ENCODE measurements at places on chromosomes 2 and 18. TPM values are rescaled to one million over a fixed set of nuclear protein-coding genes. Genes with fewer than 3 reads are reported as not detected.

ZNF396 gene
- total RNA-seq: 0.85 TPM

TRPM8 gene
- 1.4 TPM for total RNA-seq

PCARE gene
- total RNA-seq: not detected

ALK gene
- 0.35 TPM for total RNA-seq

DYNAP gene
- 1.0 TPM for total RNA-seq

CNGA3 gene
- not detected for total RNA-seq

SYT4 gene
- 10.4 TPM for total RNA-seq

NCKAP1 gene
- 179 TPM for total RNA-seq

STK39 gene
- total RNA-seq: 16.9 TPM

- peaks cover 8% of the 10 kb centered on the region for H3K4me1 ChIP-seq
- peak overlapping the region; percentile 93 for H3K4me3 ChIP-seq
- no peak for DNase-seq
- no peak overlapping the region for H3K27ac ChIP-seq
- no peaks in the 10 kb centered on the region for H3K27me3 ChIP-seq
Observed at GRCh38 chr18:79681484-79682387, 2.1 kb downstream of the CTDP1 start.

DNA sequence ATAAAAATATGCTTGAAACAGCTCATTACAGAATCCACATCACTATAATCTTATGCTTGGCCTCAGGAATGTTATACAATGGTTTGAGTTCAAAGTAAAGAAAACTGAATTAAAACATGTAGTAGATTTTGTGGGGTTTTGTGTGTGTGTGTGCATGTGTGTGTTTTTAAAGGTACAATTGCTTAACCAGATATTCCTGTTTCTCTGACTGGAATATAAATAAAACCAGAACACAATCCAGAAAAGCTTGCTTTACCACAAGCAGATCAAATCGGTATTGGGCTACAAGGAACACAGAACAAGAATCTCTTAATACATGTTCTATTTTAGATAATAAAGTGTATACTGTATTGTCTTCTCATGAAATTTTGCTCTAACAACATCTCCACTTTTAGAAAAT lies 110.0 kb downstream of the TMEM247 start:
- no peak for DNase-seq
- no peaks in the 10 kb centered on the region for H3K4me1 ChIP-seq
- no peaks in the 10 kb centered on the region for H3K36me3 ChIP-seq
- H3K4me3 ChIP-seq: no peak overlapping the region
- no peaks in the 10 kb centered on the region for H3K27me3 ChIP-seq

DNA sequence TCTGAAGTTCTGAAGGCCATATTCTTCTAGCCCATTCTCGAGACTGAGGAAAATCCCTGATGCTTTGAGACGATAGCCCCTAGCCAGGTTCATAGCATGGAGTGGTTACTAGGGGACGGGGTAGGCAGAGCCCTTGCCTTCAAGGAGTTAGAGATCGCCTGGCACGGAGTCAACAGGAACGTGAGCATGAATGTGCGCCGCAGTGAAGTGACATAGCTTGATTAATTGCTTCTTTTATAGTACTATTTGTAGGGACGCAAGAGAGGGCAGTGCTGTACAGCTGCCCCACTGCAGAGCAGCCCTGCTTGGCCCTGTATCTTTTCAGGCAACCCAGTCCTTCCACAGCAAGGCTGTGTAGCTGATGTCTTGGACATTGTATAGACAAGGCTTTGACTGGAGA lies 26.2 kb downstream of the HRH4 start:
- H3K36me3 ChIP-seq: no peaks in the 10 kb centered on the region
- H3K4me3 ChIP-seq: no peak overlapping the region
- H3K4me1 ChIP-seq: no peaks in the 10 kb centered on the region
- H3K27me3 ChIP-seq: no peaks in the 10 kb centered on the region

GRCh38 chr2:207565736-207566500 lies 36.2 kb downstream of the CREB1 start:
- H3K4me3 ChIP-seq: no peak overlapping the region
- no peaks in the 10 kb centered on the region for H3K27me3 ChIP-seq
- no peak for DNase-seq
- 0 out of 2 replicates have a peak, but pooled peaks cover 6% of the 10 kb centered on the region for H3K4me1 ChIP-seq
- H3K36me3 ChIP-seq: peaks cover 52% of the 10 kb centered on the region

- no peaks in the 10 kb centered on the region for H3K27me3 ChIP-seq
- DNase-seq: no peak
- H3K36me3 ChIP-seq: peaks cover 7% of the 10 kb centered on the region
- H3K27ac ChIP-seq: no peak overlapping the region
- H3K4me3 ChIP-seq: no peak overlapping the region
- H3K4me1 ChIP-seq: no peaks in the 10 kb centered on the region
Observed at GRCh38 chr2:20200697-20201555, 24.0 kb downstream of the SDC1 start.

DNA sequence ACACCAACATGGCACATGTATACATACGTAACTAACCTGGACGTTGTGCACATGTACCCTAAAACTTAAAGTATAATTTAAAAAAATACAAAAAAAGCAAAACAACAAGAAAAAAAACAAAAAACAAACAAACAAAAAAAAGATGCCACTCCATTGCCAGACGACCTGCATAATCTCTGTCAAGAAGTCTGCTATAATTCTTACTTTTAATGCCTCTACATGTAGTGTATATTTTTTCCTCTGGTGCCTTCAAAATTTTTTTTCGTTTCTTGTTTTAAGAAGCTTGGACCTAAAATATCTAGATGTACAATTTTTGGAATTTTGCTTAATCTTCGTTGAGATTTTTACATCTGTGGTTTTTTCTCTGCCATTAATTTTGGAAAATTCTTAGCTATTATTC lies 235.6 kb upstream of the ZNF521 start:
- no peak overlapping the region for H3K4me3 ChIP-seq
- no peaks in the 10 kb centered on the region for H3K27me3 ChIP-seq
- no peak overlapping the region for H3K27ac ChIP-seq
- H3K36me3 ChIP-seq: no peaks in the 10 kb centered on the region
- peak; percentile 15 for DNase-seq

DNA sequence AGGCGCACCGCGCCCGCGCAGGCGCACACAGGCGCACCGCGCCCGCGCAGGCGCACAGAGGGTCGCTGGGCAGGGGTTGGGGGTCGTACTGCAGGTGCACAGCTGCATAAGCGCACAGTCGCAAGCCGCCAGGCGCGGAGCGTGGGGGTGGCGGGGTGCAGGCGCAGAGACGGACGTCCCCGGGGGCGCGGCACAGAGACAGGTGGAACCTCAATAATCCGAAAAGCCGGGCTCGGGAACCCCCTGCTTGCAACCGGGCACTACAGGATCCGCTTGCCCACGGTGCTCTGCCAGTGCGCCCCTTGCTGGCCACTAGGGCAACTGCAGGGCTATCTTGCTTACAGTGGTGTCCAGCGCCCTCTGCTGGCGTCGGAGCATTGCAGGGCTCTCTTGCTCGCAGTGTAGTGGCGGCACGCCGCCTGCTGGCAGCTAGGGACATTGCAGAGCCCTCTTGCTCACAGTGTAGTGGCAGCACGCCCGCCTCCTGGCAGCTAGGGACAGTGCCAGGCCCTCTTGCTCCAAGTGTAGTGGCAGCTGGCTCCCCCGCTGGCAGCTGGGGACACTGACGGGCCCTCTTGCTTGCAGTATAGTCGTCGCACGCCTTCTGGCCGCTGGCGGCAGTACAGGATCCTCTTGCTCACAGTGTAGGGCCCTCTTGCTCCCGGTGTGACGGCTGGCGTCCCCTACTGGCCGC lies 34.9 kb downstream of the FAM110C start:
- no peak overlapping the region for H3K27ac ChIP-seq
- H3K4me3 ChIP-seq: peak overlapping the region; percentile 51
- peak; percentile 95 for DNase-seq
- no peaks in the 10 kb centered on the region for H3K36me3 ChIP-seq
- H3K27me3 ChIP-seq: no peaks in the 10 kb centered on the region
- H3K4me1 ChIP-seq: no peaks in the 10 kb centered on the region

DNA sequence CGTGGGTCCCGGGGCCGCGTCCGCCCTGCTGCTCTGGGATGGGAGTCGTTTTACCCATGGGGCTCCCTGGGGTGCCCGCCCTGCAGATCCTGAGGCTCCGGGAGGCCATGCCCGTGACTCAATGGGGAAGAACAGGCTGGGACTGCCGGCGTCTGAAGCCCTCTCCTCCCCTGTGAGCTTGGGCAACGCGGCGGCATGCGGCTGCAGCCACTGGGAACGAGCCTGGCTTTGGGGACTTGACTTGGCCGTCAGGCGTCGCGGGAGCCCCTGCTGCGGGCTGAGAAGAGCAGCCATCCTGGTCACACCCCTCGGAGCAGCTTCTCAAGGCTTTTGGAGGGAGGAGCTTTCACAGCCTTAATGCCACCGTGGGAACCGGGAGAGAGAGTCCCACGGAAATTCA lies 126.9 kb upstream of the CTDP1 start:
- H3K27ac ChIP-seq: no peak overlapping the region
- no peak for DNase-seq
- H3K4me3 ChIP-seq: no peak overlapping the region
- H3K27me3 ChIP-seq: no peaks in the 10 kb centered on the region

DNA sequence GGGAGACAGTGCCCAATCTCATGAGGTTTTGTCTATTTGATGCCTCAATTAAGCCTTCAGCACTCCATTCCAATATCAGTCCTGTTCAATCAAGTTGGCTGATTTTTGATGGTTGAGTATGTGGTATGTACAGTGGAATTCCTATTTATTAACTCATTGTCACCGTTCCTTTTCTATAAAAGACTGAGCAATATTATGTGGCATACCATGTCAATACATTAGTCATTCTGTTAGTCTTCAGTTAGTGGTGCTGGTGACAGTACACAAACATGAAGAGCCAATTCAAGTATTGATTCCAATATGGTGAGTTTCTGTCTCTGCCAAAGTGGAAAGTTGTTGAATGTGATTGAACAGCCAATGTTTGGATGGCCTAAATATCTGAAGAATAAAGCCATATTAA lies 1343.9 kb downstream of the SUCLG1 start:
- no peaks in the 10 kb centered on the region for H3K27me3 ChIP-seq
- H3K36me3 ChIP-seq: peaks cover 5% of the 10 kb centered on the region
- H3K4me1 ChIP-seq: no peaks in the 10 kb centered on the region
- DNase-seq: no peak

DNA sequence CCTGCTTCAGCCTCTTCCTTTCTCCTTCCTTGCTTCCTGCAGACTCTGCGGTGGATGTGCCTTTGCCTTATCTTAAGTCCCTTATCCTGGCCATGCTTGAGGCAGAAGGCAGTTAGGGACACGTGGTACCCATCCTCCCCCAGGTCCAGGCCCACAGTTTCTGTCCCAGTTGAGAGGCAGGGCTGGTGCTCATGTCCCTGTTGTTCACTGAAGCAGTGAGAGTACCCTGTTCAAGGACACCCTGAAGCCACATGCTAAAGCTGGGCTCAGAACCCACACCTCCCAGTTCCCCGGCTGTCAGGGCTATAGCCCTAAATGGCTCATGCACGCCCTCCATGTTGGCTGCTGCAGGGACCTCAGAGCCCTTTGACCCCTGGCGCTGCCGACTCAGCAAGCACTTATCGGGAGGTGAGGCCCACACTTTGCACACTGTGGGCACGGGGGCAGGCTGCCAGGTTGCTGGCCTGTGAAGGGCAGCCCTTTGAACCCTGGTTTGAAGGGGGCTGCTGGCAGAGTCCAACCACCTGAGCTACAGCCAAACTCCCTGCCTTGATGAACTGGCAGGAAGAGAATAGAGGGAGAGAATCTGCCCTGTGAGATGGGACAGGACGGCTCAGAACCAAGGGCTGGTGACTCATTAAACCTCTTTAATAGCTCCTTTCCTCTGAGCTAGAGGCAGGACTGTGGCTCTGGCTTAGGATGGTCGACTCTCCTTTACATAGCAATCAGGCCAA lies 6.3 kb downstream of the KHK start:
- H3K4me3 ChIP-seq: no peak overlapping the region
- no peak overlapping the region for H3K27ac ChIP-seq
- H3K27me3 ChIP-seq: no peaks in the 10 kb centered on the region
- peaks cover 4% of the 10 kb centered on the region for H3K4me1 ChIP-seq
- no peaks in the 10 kb centered on the region for H3K36me3 ChIP-seq

GRCh38 chr2:72330652-72331051 lies 183.0 kb upstream of the CYP26B1 start:
- H3K4me3 ChIP-seq: no peak overlapping the region
- no peak for DNase-seq
- H3K27ac ChIP-seq: no peak overlapping the region
- H3K27me3 ChIP-seq: no peaks in the 10 kb centered on the region
- H3K36me3 ChIP-seq: no peaks in the 10 kb centered on the region

- H3K36me3 ChIP-seq: peaks cover 27% of the 10 kb centered on the region
- DNase-seq: peak; percentile 89
- no peak overlapping the region for H3K4me3 ChIP-seq
- no peaks in the 10 kb centered on the region for H3K4me1 ChIP-seq
Observed at GRCh38 chr2:11446733-11447248, 19.2 kb downstream of the E2F6 start.

DNA sequence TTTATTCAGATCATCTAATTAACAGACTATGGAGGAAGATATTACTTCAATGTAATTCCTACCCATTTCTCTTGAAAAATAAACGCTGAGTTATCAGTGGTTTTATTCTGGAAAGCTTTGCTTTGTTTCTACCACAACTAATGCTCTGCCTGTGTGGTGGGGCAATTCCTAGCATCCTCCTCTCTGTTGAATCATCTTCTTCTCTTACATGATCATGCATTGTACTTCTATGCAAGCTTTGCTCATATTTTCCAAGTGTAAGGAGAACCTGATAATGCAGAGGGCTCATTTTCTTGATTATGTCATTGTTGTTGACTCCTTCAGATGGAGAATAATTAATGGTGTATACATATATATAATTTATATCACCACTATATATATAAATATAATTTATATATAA lies 46.7 kb downstream of the CCDC195 start:
- no peak overlapping the region for H3K4me3 ChIP-seq
- no peak overlapping the region for H3K27ac ChIP-seq
- H3K4me1 ChIP-seq: peaks cover 8% of the 10 kb centered on the region
- no peaks in the 10 kb centered on the region for H3K36me3 ChIP-seq
- no peaks in the 10 kb centered on the region for H3K27me3 ChIP-seq
- DNase-seq: no peak

- DNase-seq: no peak
- H3K27me3 ChIP-seq: no peaks in the 10 kb centered on the region
- H3K4me3 ChIP-seq: no peak overlapping the region
- H3K36me3 ChIP-seq: no peaks in the 10 kb centered on the region
Observed at GRCh38 chr18:44548291-44549221, 132.1 kb upstream of the SETBP1 start.

- no peak for DNase-seq
- no peak overlapping the region for H3K27ac ChIP-seq
- no peaks in the 10 kb centered on the region for H3K27me3 ChIP-seq
Observed at GRCh38 chr2:23083966-23084365, 301.0 kb upstream of the KLHL29 start.

GRCh38 chr2:8134473-8134932 lies 547.4 kb upstream of the ID2 start:
- no peak overlapping the region for H3K27ac ChIP-seq
- no peaks in the 10 kb centered on the region for H3K4me1 ChIP-seq
- no peaks in the 10 kb centered on the region for H3K27me3 ChIP-seq
- H3K4me3 ChIP-seq: no peak overlapping the region
- no peaks in the 10 kb centered on the region for H3K36me3 ChIP-seq
- no peak for DNase-seq

- no peak overlapping the region for H3K27ac ChIP-seq
- no peaks in the 10 kb centered on the region for H3K36me3 ChIP-seq
- H3K4me1 ChIP-seq: no peaks in the 10 kb centered on the region
- no peak overlapping the region for H3K4me3 ChIP-seq
Observed at GRCh38 chr18:36078751-36079529, 11.6 kb upstream of the RPRD1A start.

GRCh38 chr18:55879331-55879730 lies 291.3 kb upstream of the TCF4 start:
- DNase-seq: no peak
- H3K36me3 ChIP-seq: no peaks in the 10 kb centered on the region
- H3K4me3 ChIP-seq: no peak overlapping the region
- H3K27ac ChIP-seq: no peak overlapping the region

Measured in GM23338 (cell line).